ENCODE measurements at places on chromosomes 5 and 9. TPM values are rescaled to one million over a fixed set of nuclear protein-coding genes. Genes with fewer than 3 reads are reported as not detected.

Gene GNA14
- 0.77 TPM for total RNA-seq

Gene GARIN3
- not detected for total RNA-seq

Gene CER1
- total RNA-seq: not detected

Gene MSMP
- total RNA-seq: not detected

DNA sequence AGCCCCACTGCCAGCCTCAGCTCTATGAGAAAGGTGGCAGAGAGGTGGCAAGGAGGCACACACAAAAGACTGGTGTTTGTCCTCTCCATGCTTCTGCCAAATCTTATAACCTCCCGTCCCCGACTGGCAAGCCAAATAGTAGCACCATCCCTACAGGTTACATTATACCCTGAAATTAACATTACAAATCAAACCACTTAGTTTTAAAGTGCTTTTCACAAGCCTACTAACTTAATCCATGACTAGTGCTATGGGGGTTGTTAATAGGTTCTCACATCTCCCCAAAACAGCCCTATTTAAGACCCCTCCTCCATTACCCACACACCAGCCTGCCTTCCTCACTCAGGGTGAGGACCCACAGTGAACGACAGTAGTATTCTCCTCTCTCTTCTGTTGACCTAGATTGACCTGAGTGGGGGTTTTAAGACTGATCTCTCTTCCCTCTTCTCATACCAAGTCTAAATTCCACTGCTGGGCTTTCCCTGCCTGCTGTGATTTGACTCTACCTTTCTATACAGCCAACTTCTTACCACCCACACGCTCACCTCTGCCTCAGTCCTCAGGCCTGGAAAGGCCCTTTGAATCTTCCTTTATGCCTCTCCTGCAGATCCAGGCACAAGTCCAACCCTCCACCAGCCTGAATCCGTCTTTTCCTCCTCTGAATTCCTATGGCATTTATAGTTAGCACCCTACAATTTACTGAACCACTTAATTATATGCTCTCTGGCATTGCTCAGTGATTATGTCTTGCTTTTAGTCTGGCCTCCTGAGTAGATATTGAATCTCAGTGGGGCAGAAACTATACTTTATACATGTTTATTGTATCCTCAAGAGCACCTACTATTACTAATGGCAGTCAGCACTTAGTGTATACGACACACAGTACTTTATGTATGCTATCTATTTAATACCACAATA lies 116.1 kb downstream of the TMEM174 start:
- DNase-seq: no peak
